ENCODE measurements at places on chromosomes 7 and 10.

DNA sequence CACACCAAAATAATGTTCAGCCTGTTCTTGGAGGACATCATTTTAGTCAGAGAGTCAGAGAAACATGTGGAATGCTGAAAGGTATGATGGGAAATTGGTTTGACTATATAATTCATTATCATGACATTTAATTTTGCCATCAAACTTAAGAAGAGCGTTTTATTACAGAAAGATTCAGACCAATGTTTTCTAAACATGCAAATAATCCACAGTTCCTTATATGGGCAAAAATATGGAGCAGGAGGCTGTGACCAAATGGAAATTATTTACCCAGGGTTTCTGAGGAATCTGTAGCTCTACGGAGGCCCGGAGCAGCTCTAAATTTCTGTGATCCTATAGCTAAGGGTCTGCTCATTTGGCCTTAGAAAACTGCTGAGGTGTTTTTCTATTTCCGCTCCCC, 33.2 kb downstream of the LAMB4 start:
- no peak for DNase-seq

DNA sequence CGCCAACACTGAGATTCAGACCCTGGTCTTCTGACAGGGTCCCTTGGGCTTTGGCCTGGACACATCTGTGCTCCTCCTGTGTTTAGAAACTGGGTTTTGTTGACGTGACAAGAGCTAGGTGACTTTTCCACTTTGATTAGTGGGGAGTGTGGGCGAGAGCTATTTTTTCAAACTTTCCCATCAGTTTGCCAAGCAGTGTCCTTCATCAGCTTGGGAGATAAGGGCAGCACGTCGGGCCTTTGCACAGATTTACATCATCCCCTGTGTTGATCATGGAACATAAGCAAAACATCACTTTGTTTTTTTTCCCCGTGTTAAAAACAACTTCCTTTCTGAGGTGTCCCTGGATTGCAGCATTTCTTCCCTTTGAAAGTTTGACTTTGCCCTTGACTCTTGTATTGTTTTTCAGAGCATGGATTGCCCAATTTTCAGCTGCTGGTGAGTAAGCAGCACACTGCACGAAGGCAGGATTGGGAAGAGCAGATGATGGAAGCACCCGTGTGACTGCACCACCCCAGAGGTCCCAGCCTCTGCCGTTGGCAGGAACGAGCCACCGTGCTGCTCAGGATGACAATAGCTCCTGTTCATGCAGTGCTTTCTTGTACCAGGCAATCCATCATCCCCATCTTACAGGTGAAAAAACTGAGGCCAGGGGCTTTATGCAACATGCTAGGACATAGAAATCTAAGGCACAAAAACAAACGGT, 6.4 kb upstream of the IGFBP1 start:
- DNase-seq = no peak

DNA sequence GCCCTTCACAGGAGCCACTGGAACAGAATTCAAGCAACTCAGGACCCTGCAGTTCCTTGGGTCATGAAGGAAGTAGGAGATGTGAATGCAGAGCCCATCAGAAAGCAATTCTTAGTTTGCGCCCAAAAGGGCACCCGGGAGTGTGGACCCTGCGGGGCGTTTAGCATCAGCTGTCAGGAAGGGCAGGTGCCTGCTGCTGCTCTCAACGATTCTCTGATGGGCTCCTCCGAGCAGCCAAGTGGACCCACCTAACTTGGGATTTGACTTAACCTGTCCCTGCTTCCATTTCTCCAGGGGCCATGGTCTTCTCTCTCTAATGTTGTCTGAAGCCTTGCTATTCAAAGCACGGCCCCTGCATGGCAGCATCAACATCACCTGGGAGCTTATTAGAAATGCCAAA, 17.1 kb downstream of the CPA5 start:
- no peak for DNase-seq

DNA sequence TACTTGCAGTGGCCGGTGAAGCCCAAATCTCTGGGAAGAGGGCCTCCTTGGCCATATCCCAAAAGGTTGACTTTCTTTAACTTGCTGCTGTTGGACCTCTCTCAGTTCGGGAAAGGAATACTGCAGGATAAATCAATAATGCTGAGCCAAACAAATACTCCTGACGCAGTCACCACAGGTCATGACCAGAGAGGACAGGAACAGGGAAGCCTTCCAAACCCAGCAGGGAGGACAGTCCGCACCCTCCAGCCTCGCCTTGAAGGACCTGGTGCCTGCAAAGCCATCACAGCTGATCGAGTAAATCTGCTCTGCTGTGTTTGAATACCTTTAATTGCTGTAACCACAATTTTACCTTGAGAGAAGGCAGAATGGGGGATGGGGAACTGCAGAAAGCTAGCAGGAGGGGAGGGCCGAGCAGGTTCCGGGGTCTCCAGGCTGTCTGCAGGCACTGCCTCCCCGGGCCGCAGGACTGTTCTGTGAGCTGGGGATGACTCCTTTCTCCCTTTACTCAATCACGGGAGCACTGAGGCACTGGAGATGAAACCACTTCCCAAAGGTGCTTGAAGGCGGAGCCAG, 20.8 kb upstream of the INSIG1 start:
- DNase-seq = no peak

DNA sequence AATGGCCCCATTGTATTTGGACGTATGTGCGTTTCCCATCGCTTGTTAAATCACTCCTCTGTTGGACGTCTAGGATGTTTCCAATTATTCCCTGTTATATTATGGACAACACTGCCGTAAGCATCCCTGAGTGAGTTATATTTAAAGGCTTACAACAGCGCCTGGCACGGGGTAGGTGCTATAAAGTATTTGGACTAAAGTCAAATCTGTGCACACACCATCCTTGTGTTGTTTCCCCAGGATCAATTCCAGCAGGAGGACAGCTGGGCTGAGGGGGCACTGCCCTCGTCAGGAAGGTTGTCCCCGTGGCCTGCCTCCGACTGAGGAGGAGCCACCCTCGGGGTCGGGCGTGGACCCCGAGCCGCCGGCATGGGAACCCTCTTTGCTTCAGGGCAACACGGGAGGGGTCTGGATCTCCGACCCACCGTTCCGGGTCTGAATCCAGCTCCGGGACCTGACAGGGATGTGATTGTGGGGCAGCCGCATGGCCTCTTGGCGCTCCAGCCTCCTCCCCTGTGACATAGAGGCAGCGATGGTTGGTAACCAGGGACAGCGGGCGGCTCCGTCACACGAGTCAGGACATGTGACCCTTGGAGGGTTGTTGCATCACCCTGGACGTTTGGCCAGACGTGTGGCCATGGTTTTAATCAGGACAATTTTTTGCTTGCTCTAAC, 1.5 kb upstream of the JAKMIP3 start:
- DNase-seq = no peak

GRCh38 chr7:109449760-109450159, 880.1 kb downstream of the DNAJB9 start:
- DNase-seq = no peak

DNA sequence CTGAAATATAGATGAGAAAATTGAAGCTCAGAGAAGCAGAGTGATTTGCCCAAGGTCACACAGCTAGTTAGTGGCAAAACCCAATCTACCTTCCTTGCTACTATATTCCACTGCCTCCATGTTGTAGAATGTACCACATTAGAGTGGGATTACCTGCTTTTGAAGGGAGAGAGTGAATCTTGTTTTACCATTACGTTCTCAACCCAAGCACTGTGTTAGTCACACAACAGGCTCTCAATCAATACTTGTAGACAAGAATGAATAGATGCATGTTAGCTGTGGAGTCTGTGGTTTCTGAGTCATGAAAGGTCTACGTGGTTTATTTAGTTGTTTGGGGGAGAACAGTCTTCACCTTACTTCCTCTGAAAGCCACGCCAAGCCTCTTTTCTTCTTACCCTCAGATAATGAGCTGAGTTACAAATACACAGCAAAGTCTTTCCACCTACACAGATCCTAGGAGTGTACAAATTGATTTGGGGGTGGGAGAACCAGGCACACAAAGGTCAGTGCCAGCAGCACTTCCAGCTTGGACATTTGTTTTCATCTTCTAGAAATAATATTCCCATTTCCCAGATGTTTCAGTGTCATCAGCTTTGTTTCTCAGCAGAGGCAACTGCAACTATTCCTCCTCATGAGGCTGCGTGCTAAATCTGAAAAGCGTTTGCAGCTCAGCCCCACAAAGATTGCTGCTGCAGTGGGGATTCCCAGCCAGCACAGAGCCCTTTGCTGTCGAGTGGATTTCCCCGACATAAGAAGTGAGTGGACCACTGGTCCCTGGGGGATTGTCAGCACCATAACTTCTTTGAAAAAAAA, 71.5 kb upstream of the ADO start:
- DNase-seq = no peak

DNA sequence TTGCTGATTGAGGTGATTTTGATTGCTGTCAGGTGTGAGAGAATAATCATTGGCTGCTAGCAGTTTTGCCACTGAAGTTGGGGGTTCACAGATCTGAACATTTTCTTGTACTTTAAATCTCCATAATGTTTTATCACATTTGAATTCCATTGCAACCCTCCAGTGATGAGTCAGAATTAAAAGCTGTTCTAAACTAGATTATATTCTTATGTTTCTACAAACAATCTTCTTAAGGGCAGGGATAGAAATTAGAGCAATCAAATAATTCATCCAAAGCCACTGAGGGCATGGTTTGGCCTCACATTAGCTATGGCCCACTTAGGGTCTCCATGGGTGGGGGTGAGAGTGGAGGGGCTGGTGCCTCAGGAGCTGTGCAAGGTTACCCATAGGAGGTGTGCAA, 53.0 kb upstream of the RPA3 start:
- no peak for DNase-seq
